ENCODE measurements at places on chromosomes 12 and 14. TPM values are rescaled to one million over a fixed set of nuclear protein-coding genes. Genes with fewer than 3 reads are reported as not detected.
A peak's percentile ranks its signal among the peaks of the same experiment; 100 is the strongest.

Gene EPYC
- total RNA-seq: not detected

DNA sequence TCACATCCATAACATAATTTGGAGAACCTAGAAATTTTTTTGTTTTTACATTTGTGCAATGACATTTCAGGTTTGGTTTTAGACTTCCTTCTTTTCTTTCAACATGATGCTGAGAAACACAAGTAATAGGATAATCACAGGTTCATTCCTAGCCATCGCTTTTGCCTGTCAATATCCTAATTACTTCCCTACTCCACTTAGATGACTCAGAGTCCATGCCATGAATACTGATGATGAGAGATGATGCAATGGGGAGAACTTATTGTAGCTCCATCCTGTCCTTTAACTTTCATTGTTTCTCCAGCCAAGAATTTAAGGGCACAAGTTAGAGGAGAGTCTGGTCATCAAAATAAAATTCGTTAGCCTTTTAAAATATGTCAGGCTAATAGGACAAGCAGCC lies 101.3 kb downstream of the PTPRO start:
- no peak for DNase-seq

- no peak for DNase-seq
These were observed 187.2 kb downstream of the TTC8 start for GRCh38 chr14:89011355-89012281.

- DNase-seq: no peak
These were observed 31.2 kb downstream of the CREBL2 start for GRCh38 chr12:12642916-12643315.

GRCh38 chr12:96483116-96483515 lies 6.3 kb upstream of the CFAP54 start:
- no peak for DNase-seq

Gene IL22
- total RNA-seq: not detected

Gene ACSS3
- total RNA-seq: 0.37 TPM

- DNase-seq: no peak
These were observed 4.9 kb downstream of the CDC42BPB start for GRCh38 chr14:103052407-103052806.

- DNase-seq: peak; percentile 39
These were observed 234.8 kb downstream of the PIK3C2G start for GRCh38 chr12:18496156-18496555.

DNA sequence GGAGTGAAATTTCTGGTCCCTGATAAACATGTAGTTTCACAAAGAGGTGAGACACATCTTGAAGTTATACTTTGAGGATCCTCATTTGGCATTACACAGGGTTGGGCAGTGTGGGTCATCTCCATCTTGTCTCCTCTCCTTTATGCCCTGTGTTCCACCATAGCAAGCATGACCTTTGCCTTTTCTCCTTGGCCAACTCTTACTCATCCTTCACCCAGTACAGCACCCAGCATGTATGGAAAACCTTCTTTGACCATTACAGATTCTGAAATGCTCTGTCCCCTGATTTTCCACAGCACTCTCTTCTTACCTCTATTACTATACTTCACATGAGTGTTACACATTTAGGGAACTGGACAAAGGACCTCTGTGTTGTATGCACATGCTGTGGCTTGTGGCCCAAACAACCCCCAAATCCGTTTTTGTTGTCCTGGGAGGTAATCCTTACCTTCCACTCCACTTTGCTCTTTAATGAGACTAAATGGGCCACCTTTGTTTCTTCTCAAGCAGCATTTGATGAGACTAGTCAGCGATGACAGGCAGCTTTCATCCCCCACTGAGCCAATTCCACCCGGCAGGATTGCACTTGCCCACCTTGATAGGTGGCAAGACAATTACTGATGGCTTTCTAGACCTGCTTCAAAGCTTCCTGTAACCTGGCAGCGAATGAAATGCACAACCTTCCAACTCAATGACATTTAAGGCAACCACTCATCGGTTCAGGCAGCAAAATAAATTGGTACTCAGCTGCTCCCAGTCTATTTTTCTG lies 163.5 kb downstream of the MON2 start:
- no peak for DNase-seq

DNA sequence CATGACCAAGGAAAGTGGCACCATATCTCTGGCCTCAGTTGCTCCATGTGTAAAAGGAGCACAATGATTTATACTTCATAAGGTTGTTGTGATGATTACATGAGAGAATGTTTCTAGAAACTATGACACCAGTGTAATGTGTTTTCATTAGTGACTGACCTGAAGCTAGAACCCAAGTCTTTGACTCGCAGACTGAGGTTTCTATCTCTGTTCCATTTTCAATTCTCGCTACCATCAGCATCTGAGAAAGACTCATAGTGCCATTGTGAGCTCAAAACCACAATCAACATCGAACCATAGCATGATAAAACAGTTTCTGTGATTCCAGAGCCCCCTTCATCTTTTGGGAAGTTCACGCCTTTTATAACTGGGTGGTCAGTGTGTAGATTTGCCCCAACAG lies 53.8 kb downstream of the STAB2 start:
- no peak for DNase-seq

DNA sequence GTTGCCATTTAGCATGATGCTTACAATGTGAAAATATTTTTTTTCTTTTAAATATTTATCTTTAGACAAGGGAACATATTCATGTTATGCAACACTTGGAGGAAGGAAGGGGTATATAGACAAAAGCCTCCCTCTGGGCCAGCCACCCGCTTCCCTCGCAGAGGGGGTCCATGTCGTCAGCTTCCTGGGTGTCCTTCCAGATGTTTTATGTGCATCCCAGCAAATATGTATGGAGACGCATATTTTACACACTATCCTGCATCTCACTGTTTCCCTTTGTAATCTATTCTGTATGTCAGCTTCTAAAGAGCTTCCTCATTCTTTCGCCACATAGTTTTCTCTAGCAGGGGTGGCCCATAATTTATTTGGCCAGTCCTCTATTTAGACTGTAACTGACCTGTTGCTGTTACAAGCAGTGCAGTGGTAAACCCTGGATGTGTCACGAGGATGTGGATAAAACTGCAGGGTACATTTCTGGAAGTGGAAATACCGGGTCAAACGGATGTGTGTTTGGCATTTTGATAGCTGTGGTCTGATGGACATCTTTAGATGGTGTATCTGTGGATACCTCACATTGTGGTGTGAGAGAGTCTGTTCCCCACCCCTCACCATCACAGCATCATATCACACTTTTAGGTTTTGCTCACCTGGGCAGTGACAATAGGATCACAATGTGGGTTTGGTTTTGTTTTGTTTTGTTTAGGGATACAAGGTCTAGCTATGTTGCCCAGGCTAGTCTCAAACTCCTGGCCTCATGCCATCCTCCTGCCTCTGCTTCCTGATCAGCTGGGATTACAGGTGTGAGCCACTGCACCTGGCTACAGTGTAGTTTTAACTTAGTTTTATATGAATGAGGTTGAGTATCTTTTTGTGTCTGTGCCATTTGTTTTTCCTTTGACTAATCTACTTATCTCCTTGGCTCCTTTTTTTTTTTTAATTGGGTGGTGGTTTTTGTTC lies 31.6 kb downstream of the FAM222A start:
- no peak for DNase-seq

GRCh38 chr14:79157369-79157768 lies 987.2 kb downstream of the NRXN3 start:
- no peak for DNase-seq

Gene GNB3
- total RNA-seq: 0.28 TPM

DNA sequence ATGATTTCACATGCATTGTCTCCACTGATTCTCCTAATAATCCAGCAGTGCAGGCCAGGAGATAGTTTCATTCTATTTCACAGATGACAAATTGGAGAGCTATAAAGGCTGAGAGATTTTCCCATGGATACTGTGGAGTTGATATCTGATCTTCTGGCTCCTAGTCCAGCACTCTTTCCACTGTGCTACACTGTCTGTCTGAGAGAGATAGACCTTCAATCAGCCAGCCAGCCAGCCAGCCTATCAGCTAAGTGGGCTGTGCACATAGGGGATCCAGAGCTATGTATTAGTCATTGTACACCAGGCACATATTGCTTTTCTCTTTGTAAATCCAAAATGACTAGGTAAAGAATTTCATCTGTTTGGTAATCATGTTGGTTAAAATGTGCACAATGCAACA lies 91.8 kb upstream of the ATP2B1 start:
- no peak for DNase-seq

Gene RFX4
- not detected for total RNA-seq

DNA sequence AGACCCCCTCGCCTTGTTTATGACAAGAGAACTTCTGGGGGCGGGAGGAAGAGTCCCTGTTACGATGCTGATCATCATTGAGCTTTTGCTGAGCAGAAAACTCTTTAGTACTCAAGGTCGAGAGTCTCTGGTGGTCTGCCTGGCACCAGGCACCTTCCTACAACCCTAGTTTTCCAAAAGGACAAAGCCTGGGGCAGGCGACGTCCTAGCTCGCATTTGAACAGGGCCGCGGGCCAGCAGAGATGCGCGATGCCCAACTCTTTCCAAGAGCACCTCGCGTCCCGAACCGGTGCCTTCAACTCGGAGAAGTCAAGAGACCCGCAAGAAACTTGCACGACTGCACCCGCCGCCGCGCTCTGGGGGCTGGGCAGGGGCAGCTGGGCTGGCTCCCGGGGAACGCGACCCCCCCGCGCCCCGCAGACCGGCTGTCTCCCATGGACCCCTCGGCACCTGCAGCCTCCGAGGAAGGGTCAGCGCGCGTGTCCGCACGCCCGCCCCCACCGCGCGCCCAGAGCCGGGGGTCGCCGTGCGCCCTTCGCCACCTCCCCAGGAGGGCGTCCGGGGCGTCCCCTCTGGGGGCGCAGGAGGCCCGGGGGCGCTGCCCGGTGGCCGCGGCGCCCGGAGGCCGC lies 377 bp upstream of the BCL7A start:
- peak; percentile 37 for DNase-seq

- peak; percentile 80 for DNase-seq
These were observed 53.8 kb downstream of the VCPKMT start for GRCh38 chr14:50062438-50063085.

- no peak for DNase-seq
These were observed 10.2 kb downstream of the PPP1R13B start for GRCh38 chr14:103836976-103837725.

Gene ADAM21
- 0.33 TPM for total RNA-seq

Gene SLC17A8
- not detected for total RNA-seq

Gene GLIPR1L2
- 0.05 TPM for total RNA-seq

DNA sequence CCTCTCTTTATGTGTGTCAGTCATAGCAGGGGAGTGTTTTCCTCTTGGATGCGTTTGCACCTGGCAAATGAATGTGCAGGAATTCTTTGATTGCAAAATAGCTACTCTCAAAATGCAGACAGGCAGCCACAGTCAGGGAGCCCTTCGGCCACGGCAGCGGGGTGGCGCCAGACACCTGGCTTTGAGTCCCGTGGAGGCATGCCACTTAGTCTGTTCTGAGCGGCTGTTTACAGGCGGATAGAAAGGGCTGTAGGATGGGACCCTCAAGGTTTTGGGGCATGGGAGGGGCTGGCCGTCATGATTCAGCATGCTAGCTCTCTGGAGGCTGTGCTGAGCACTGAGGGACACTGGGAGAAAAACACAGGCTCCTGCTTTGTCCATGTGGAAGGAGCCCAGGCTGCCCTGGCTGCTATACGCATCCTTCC lies 117.1 kb downstream of the SLC25A47 start:
- peak; percentile 58 for DNase-seq

- peak; percentile 13 for DNase-seq
These were observed at the start of gene NELL2 for GRCh38 chr12:44875954-44876543. TSS of gene NELL2 (minus strand) at chr12:44876315. CDS start at chr12:44875869, 446 bp downstream.

- peak; percentile 71 for DNase-seq
These were observed at the start of gene ACOT6 for GRCh38 chr14:73612339-73613045. TSS of gene ACOT6 (plus strand) at chr14:73612517. CDS start at chr14:73612572, 55 bp downstream.

Gene MANSC4
- total RNA-seq: not detected

GRCh38 chr14:60695327-60695726 lies 28.8 kb downstream of the SIX4 start:
- no peak for DNase-seq

GRCh38 chr14:33590891-33591630 lies 359.8 kb downstream of the EGLN3 start:
- no peak for DNase-seq

- no peak for DNase-seq
These were observed 21.7 kb downstream of the AICDA start for GRCh38 chr12:8590842-8591545.

- no peak for DNase-seq
These were observed 290.8 kb downstream of the RPAP3 start for GRCh38 chr12:47415054-47415453.

Gene HNRNPA1
- 415 TPM for total RNA-seq

Gene DHRS4L2
- total RNA-seq: 11.6 TPM

GRCh38 chr14:51950007-51950406 lies 39.3 kb upstream of the RTRAF start:
- DNase-seq: no peak

Gene KCNMB4
- 0.34 TPM for total RNA-seq

GRCh38 chr12:131776237-131776889 lies 51.8 kb upstream of the MMP17 start:
- no peak for DNase-seq

Gene DTX1
- total RNA-seq: 1.7 TPM

GRCh38 chr12:82109243-82109642 lies 248.9 kb downstream of the CCDC59 start:
- DNase-seq: no peak

- DNase-seq: no peak
These were observed 20.0 kb upstream of the BCL7A start for GRCh38 chr12:122001466-122002209.

- no peak for DNase-seq
These were observed 120.7 kb upstream of the MYL2 start for GRCh38 chr12:111041091-111041490.
